ENCODE measurements at places on chromosomes 1 and 21. TPM values are rescaled to one million over a fixed set of nuclear protein-coding genes. Genes with fewer than 3 reads are reported as not detected.

GRCh38 chr1:186152620-186153239 is 222.3 kb downstream of the TPR start:
- DNase-seq: no peak

DNA sequence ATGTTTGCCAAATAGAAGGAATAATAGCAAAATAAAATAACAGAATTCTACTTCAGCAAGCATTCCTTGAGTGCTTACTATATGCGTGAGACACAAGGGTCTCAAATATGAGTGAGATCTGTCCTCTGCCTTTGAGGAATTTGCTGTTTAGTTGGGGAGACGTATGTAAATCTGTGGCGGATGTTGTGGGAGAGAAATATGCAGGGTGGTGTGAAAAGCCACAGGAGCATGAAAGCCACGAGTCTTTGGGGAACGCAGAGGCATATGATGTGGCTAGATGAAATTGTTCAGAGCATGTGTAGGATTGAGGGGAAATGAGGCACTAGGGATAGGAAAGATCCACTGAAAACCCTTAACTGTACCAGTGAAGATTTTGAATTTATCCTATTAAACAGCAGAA is 244.4 kb downstream of the PBX1 start:
- no peak for DNase-seq

DNA sequence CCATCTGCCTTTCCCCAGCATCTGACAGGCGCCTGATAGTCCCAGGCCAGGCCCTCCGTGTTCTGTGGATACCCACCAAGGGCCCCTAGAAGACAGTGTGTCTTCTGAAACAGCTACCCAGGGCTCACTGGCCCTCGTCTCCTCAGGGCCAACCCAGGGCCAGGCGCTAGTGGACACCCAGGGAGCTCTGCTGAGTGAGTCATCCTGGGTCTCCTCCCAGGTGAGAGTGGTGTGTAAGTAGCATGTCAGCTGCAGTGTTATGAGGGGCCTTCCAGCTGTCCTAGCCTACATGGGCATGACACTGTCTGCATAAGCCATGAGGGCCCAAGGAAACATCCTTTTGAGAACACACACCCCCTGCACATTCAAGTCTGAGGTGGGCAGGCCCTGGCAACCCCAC is 36.7 kb downstream of the CHD5 start:
- no peak for DNase-seq

The OR1C1 gene
- not detected for polyA plus RNA-seq

The MARK1 gene
- 25.5 TPM for polyA plus RNA-seq

The GUCA2B gene
- not detected for polyA plus RNA-seq
